Placental pericyte (primary cell): ENCODE measurements at places on chromosomes 16 and 17. TPM values are rescaled to one million over a fixed set of nuclear protein-coding genes. Genes with fewer than 3 reads are reported as not detected.

IRX5 gene
- total RNA-seq, result 0.22 and 0.29 TPM in 2 replicates

GRAPL gene
- 0.14 TPM in 1 of 2 replicates, not detected in the other for total RNA-seq

SAMD14 gene
- 1.8 and 5.0 TPM in 2 replicates for total RNA-seq

HIGD1B gene
- total RNA-seq, result not detected in 2 replicates

CD300LB gene
- not detected in 2 replicates for total RNA-seq

NPTX1 gene
- 6.8 and 31.9 TPM in 2 replicates for total RNA-seq
